CD4-positive, CD25-positive, alpha-beta regulatory T cell (primary cell): ENCODE measurements at places on chromosomes 2 and 18. TPM values are rescaled to one million over a fixed set of nuclear protein-coding genes. Genes with fewer than 3 reads are reported as not detected.
A peak's percentile ranks its signal among the peaks of the same experiment; 100 is the strongest.

- H3K4me3 ChIP-seq: peak overlapping the region; percentile 88
- DNase-seq: peak; percentile 34
- H3K36me3 ChIP-seq: peaks cover 5% of the 10 kb centered on the region
- H3K27ac ChIP-seq: peak overlapping the region; percentile 95
- peaks cover 94% of the 10 kb centered on the region for H3K4me1 ChIP-seq
Measured at GRCh38 chr2:68762665-68763064, 28.1 kb downstream of the ARHGAP25 start.

DNA sequence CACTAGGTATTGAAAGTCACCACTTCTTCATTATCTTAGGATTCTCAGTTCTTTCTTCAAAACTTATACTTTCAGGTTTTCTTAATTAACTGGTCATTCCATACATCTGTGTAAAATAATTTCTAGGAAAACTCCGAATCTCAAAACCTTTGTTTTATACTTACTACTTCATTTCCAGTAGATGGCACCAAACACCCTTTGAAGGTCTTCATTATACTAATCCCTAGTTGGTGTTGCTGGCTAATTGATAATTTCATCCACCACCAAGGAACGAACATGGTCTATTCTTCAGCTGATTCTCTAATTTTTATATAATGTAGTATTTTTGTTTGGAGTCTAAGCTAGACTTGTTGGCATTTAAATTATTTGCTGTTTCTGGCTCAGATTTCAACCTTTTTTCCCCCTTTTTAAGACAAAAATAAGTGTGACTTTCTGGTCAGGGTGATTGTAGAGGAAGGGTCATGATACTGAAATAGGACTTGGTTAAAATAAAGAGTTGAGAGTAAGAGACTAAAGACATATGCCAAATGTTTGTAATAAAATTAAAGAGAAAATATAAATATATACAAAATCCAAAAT, 2.8 kb upstream of the MXD1 start:
- H3K36me3 ChIP-seq: peaks cover 32% of the 10 kb centered on the region
- H3K27ac ChIP-seq: peak overlapping the region; percentile 53
- H3K4me1 ChIP-seq: peaks cover 30% of the 10 kb centered on the region
- DNase-seq: no peak
- H3K27me3 ChIP-seq: no peaks in the 10 kb centered on the region

The NT5DC4 gene
- total RNA-seq: not detected

- no peaks in the 10 kb centered on the region for H3K4me1 ChIP-seq
- DNase-seq: no peak
- H3K27ac ChIP-seq: no peak overlapping the region
- no peak overlapping the region for H3K4me3 ChIP-seq
- H3K27me3 ChIP-seq: no peaks in the 10 kb centered on the region
- H3K36me3 ChIP-seq: no peaks in the 10 kb centered on the region
Measured at GRCh38 chr2:196980473-196980872, 54.0 kb upstream of the PGAP1 start.

- H3K36me3 ChIP-seq: no peaks in the 10 kb centered on the region
- H3K4me1 ChIP-seq: no peaks in the 10 kb centered on the region
- peaks cover 3% of the 10 kb centered on the region for H3K27me3 ChIP-seq
- no peak for DNase-seq
- H3K27ac ChIP-seq: no peak overlapping the region
Measured at GRCh38 chr2:38430597-38431207, 53.6 kb upstream of the ATL2 start.

The NT5C1B gene
- total RNA-seq: not detected

GRCh38 chr2:238425979-238426567, 654 bp upstream of the ASB1 start:
- H3K36me3 ChIP-seq: peaks cover 10% of the 10 kb centered on the region
- H3K27ac ChIP-seq: peak overlapping the region; percentile 81
- no peaks in the 10 kb centered on the region for H3K27me3 ChIP-seq
- peak overlapping the region; percentile 84 for H3K4me3 ChIP-seq

The TUBB8B gene
- total RNA-seq: not detected

GRCh38 chr2:201816657-201817575, 10.6 kb downstream of the CDK15 start:
- H3K27me3 ChIP-seq: peaks cover 11% of the 10 kb centered on the region
- no peak overlapping the region for H3K27ac ChIP-seq
- no peaks in the 10 kb centered on the region for H3K36me3 ChIP-seq
- DNase-seq: no peak
- no peak overlapping the region for H3K4me3 ChIP-seq

- no peak overlapping the region for H3K27ac ChIP-seq
- no peaks in the 10 kb centered on the region for H3K27me3 ChIP-seq
- no peak for DNase-seq
- no peaks in the 10 kb centered on the region for H3K4me1 ChIP-seq
Measured at GRCh38 chr18:37997695-37998094, 432.1 kb upstream of the CELF4 start.

The NDC80 gene
- 20.3 TPM for total RNA-seq

DNA sequence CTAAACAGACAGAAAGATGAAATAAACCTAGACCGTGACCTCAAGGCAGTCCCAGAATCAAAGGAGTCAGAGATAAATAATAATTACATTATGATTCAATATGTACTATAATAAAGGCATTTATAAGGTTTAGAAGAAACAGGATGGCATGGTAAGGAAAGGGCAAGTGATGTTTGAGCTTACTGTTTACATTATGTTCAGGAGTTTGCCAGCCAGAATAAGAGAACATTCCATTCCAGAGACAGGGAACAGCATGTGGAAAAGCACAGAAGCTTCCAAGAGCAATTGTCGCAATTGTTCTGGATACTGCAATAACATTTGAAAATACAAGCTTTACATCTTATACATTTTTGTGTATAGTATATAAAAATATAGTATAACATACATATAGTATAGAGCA, 50.0 kb upstream of the FRZB start:
- no peak overlapping the region for H3K4me3 ChIP-seq
- H3K36me3 ChIP-seq: no peaks in the 10 kb centered on the region
- no peaks in the 10 kb centered on the region for H3K27me3 ChIP-seq
- H3K27ac ChIP-seq: no peak overlapping the region

The RAPH1 gene
- 2.5 TPM for total RNA-seq

DNA sequence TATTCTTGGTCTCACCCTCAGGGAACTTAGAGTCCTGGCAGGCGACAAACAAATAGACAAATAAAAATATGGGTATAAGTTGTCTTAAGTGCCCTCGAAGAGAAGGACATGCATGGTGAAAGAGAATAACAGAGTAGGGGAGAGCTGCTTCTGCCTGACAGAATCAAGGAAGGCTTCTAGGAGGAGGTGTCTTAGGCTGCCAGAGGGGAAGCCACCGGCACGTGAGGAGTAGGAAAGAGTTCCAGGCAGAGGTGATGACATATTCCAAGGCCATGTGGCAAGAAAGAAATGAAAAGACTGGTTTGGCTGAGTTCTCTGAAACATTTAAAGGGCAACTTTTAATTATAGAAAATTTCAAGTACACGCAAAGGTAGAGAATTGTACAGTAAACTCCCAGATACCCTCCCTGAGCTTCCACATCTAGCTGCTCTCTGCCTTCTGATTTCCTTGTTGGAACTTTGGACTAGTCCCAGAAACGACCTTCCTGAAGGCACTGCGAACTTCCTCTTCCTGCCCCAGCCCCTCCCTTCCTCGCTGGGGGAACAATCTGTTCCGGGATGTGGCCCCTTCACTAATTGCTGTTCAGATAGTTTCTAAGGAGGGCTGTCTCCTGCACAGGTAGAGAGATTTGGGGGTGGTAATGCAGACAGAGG, 91.7 kb downstream of the DYSF start:
- no peak overlapping the region for H3K27ac ChIP-seq
- H3K27me3 ChIP-seq: no peaks in the 10 kb centered on the region
- H3K4me3 ChIP-seq: no peak overlapping the region
- H3K36me3 ChIP-seq: no peaks in the 10 kb centered on the region
- no peaks in the 10 kb centered on the region for H3K4me1 ChIP-seq

DNA sequence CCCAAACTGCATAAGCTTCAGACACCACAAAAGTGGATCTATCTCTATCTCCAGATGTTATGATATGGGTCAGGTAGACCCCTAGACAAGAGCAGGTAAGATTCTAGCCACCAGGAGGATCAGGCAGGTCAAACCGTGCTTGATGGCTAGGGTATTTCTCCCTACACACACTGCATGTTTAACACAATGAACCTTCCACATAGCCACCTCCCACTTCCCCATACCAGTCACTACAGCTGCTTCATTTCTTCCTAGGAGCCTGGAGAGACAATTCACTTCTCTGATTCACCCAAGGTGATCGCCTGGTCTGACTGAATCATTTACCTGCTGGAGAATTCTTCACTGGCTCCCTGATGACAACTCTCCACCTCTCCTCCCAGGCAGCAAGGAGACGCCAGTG, 66.0 kb upstream of the MYCN start:
- H3K27me3 ChIP-seq: no peaks in the 10 kb centered on the region
- H3K4me3 ChIP-seq: no peak overlapping the region
- no peaks in the 10 kb centered on the region for H3K4me1 ChIP-seq
- no peak overlapping the region for H3K27ac ChIP-seq
- no peak for DNase-seq
- no peaks in the 10 kb centered on the region for H3K36me3 ChIP-seq

DNA sequence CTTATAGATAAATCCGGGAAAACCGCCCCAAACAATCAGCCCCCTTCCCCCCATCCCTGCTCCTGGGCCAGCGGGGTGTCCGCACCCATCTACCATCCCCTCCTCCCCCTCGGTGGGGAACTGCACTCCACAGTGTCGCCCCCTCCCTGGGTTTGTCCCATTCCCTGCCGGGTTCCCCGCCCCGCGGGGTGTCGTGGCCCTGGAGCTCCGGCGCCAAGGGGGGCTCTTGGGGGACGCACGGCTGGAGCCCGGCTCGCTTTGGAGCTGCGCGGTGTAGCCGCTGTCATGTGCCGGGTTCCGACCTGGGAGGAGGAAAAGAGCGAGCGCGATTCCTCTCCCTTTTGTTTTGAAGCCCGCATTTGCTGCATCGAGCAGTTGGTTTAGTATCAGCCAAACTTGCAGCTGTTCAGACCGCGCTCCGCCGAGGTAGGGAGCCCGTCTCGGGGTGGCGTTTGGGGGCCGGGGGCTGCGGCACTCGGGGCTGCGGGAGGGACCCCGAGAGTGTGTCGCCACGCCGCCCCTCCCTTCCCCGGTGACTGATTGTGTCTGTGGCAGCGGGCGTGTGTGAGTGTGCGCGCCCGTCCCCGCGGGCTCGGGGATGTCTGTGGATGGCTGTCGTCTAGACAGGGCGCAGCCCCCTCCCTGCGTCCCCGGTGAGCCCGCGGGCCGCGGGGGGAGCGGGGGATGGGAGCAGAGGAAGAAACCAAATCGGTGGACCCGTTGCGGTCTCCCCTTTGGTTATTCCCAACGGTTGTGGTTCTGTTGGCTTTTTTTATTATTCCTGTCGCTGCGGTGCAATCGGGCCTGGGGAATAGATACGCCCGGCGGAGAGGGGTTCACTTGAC, 797 bp downstream of the CTIF start:
- H3K27me3 ChIP-seq: peaks cover 13% of the 10 kb centered on the region
- no peak overlapping the region for H3K4me3 ChIP-seq
- H3K4me1 ChIP-seq: peaks cover 22% of the 10 kb centered on the region
- no peak overlapping the region for H3K27ac ChIP-seq
- peak; percentile 17 for DNase-seq

- H3K36me3 ChIP-seq: peaks cover 11% of the 10 kb centered on the region
- no peak for DNase-seq
- no peak overlapping the region for H3K4me3 ChIP-seq
- H3K4me1 ChIP-seq: no peaks in the 10 kb centered on the region
Measured at GRCh38 chr2:85394976-85395375, 15.2 kb downstream of the CAPG start.

DNA sequence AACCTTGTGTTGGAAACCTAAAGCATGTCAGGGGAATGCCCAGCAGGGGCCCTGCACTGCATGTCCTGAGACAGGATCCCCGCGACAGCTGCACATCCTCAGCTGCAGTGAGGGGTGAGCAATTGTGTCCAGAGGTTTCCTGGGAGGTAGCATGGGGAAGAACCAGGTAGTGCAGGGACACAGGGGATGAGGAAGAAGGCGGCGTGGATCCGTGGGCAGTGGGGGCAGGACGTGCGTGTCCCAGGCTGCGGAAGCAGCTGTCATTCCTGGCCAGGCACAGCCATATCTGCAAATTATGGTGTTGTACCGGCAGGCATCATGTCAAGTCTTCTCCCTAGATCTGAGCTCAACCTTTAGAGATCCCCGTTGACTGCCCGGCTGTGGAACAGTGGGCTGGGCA, 238.2 kb upstream of the MYT1L start:
- no peaks in the 10 kb centered on the region for H3K36me3 ChIP-seq
- no peaks in the 10 kb centered on the region for H3K4me1 ChIP-seq
- no peak for DNase-seq
- H3K27me3 ChIP-seq: no peaks in the 10 kb centered on the region
- no peak overlapping the region for H3K4me3 ChIP-seq

The NGEF gene
- not detected for total RNA-seq

DNA sequence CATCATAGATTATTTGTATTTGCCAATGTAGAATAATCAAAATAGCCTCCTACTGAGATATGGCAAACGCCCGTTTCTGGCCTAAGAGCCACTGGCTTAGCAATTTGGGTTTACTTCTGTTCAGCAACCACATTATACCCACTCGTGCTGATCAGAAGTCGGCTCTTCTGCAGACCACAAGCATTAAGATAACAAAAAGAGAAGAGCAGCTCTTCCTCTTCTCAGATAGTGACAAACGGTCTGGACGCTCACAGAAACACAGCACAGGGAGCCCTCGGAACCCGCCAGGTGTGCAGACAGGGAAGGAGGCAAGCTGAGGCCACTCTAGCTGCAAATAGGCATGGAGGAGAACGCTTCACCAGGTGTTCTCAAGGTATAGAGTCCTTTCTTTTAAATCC, 164.0 kb downstream of the HDAC4 start:
- H3K4me1 ChIP-seq: peaks cover 22% of the 10 kb centered on the region
- H3K27ac ChIP-seq: no peak overlapping the region
- peaks cover 29% of the 10 kb centered on the region for H3K36me3 ChIP-seq

The IL1RL2 gene
- not detected for total RNA-seq

- no peak for DNase-seq
- H3K27ac ChIP-seq: no peak overlapping the region
- H3K27me3 ChIP-seq: no peaks in the 10 kb centered on the region
- H3K36me3 ChIP-seq: no peaks in the 10 kb centered on the region
- H3K4me1 ChIP-seq: no peaks in the 10 kb centered on the region
- H3K4me3 ChIP-seq: no peak overlapping the region
Measured at GRCh38 chr18:6382963-6383362, 31.7 kb downstream of the L3MBTL4 start.
